ENCODE measurements at places on chromosomes 1 and 21. TPM values are rescaled to one million over a fixed set of nuclear protein-coding genes. Genes with fewer than 3 reads are reported as not detected.

ADGRL2 gene
- 97.2 TPM for polyA plus RNA-seq

NKAIN1 gene
- 1.3 TPM for polyA plus RNA-seq

CACNA1S gene
- polyA plus RNA-seq = 20.1 TPM

PROX1 gene
- polyA plus RNA-seq = not detected

SPRR5 gene
- polyA plus RNA-seq = not detected

MROH7 gene
- 6.9 TPM for polyA plus RNA-seq

PDE4B gene
- 18.2 TPM for polyA plus RNA-seq

USH2A gene
- 0.13 TPM for polyA plus RNA-seq

RYR2 gene
- polyA plus RNA-seq = 1.9 TPM

OPRD1 gene
- 0.66 TPM for polyA plus RNA-seq
